Activated CD4-positive, CD25-positive, alpha-beta regulatory T cell treated with anti-CD3 and anti-CD28 coated beads, Interleukin-2, amount 50 U/mL, for 16 hours (primary cell): ENCODE measurements at places on chromosomes 3 and 15.

GRCh38 chr3:56467108-56467507 is 1.2 kb downstream of the ERC2 start:
- DNase-seq: no peak

GRCh38 chr15:65208647-65209046 is 2.6 kb downstream of the CILP start:
- no peak for DNase-seq

GRCh38 chr3:29384640-29385039 is 103.8 kb downstream of the RBMS3 start:
- DNase-seq: no peak

- no peak for DNase-seq
Measured at GRCh38 chr15:32794973-32795372, 77.2 kb downstream of the GREM1 start.

DNA sequence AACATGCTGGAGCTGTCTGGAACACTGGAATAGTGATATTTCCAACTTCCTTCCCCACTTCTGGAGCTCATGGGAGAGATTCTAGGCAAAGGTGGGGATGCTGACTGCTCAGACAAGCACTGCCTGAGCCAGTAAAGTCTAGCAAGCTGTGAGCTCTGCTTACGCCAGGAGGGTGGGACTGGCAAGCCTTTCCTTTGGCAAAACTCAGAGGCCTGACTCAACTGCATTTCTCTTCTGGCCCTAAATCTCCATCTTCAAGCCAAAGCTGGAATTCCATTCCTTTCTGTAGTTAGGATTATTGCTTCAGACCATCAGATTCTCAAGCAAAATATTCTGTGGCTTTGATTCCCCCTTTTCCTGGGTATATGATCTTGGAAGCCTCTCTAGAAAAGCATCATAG is 20.3 kb upstream of the EPB42 start:
- DNase-seq: no peak

DNA sequence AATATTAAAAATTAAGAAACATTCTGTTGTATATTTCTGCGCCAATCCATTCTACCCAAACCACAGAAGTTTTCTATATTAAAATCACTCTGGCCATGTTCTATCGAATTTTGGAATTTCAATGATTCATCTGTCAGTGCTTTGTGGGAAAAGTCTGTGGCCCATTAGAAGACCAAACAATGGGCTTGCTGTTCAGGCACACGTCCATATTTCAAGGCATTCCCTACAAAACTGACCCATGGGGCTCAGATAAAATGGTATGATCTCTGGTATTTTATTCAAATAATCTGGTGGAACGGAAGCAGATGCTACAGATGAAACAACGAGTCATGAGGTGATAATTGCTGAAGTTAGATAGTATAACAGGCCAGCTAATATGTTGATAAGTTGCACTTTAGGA is 12.4 kb downstream of the NPHP3 start:
- no peak for DNase-seq

DNA sequence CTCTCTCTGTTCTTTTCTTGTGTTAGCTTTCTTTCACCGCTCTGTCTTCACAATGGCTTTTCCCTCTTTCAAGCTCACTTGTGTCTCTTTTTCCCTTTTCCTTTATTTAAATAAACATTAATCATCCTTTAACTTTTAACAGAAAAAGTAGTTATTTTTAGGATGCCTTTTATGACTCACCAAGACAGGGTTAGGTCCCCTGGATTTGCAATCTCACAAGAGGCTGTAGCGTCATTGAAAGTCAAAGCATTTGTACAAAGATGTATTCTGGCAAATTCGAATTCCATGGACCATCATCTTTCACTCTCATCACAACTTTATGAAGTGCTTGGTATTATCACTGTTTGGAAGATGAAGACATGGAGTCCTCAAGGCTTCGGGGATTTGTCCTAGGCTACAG is 34.8 kb upstream of the MCTP2 start:
- no peak for DNase-seq

GRCh38 chr3:39577541-39577940 is 110.1 kb downstream of the MOBP start:
- no peak for DNase-seq

DNA sequence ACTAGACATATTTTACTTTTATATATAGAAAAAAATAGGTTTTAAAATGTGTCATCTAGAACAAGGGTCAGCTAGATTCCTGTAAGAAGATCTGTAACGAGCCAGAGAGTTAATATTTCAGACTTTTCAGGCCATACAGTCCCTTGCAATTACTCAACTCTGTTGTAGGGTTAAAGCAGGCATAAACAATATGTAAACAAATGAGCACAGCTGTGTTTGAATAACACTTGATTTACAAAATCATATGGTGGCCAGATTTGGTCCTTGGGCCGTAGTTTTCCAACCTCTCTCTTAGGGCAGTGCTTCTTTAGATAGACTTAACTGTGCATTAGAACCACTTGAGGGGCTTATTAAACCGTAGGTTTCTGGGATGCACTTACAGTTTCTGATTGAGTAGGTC is 19.6 kb downstream of the LRRC57 start:
- no peak for DNase-seq

DNA sequence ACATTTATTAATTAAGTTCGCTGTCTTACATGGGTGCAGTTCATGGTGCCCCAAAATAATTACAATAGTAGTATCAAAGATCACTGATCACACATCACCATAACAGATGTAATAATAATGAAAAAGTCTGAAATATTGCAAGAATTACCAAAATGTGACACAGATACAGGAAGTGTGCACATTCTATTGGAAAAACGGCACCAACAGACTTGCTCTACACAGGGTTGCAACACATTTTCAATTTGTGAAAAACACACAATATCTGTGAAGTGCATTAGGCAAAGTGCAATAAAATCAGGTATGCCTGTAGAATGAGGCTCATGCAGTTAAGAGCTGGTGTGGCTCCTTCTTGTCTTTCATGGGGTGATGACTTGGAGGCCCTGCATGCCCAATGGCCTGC is 265.8 kb downstream of the RPLP1 start:
- DNase-seq: no peak

- no peak for DNase-seq
Measured at GRCh38 chr3:182713743-182714517, 79.4 kb upstream of the ATP11B start.

DNA sequence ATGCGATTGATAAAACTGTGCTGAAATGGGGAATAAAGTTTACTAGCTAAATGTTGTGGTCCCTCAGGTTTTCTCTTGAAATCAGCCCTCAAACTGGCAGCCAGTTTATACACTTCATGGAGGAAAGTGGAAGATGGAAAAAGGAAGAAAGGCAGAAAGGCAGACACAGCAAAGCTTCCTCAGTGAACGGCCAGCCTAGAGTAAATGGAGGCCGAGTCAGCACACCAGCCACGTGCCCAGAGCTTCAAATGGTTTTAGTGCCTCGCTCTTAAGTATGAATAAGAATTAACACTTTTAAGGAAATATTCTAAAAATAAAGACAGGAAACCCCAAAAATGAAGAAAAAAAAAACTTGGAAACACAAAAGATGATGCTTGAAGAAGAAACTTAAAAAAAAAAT is 48.3 kb downstream of the GNB4 start:
- no peak for DNase-seq

GRCh38 chr15:32674681-32675080 is 33.2 kb downstream of the SCG5 start:
- no peak for DNase-seq

DNA sequence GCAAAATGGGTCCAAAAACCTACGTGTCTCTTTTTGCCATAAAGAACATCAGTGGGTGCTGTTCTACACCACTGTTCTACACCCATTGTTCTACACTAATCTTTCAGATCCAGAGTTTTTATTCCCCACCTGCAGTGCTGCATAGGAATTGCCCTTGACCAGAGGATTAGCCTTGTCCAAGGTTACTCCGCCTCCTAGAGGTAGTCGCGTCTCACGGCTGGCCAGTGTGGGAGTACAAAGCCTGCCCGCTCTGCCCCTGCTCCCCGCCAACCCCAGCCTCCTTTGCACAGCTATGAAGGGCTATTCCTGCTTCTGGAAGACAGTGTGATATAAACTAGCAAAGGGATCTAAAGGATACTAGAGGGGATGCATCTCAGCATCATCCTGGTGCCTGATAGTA is 222.1 kb upstream of the LMCD1 start:
- no peak for DNase-seq

DNA sequence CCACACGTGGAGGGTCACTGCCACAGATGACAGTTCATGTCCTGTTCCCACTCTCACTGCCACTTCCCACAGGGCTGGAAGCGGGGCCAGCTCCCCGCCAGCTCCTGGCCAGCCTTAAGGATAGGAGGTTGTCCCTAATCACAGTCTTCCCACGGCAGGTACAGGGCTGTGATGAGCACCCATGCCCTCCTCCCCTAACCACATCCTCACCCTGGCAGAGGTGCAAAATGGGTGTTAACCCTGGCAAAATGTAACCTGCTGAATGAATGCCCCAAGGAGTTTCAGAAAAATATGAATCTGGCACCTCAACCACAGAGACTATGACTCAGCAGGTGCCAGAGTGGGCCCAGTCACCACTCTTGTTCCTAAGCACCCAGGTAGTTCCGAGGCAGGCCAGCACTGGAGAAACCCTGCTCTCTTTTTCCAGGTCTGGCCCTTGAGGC is 185.1 kb upstream of the TPM1 start:
- no peak for DNase-seq

GRCh38 chr3:130386604-130387263 is 41.3 kb downstream of the COL6A5 start:
- DNase-seq: no peak

- DNase-seq: no peak
Measured at GRCh38 chr3:102078854-102079808, 229.8 kb downstream of the NFKBIZ start.

DNA sequence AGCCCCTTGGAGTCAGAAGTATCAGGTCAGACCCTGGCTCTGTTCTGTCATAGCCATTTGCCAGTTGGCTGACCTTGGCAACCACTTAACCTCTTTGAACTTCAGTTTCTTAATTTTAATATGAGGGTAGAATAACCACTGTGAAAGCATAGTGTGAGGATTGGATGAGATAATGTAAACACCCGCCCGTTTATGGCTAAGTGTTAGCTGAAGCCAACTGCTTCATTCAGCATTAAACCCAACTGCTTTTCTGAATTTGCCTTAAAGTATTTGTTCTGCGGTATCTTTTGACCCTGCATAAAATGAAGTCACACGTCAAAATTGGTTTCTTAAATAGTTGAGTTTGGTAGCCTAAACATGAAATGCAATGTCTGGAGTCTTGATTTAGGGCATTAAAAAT is 121.5 kb upstream of the ABHD17C start:
- DNase-seq: no peak

DNA sequence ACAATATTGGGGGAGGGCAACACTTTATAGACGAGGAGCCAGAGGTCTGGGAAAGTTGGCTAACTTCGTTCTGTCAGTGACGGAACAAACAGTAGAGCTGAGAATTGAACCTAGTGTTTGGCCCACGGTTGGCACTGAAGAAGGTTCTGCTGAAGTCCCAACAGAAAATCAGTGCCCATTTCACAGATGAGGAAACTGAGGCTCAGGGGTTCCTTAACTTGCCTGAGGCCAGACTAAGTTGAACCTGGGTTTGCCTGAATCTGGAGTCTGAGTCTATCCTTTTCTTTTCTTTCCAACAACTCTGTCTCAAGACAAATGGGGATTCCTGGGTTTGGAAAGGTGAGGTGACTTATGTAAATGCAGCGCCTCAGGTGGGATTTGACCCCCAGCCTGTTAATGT is 55.1 kb downstream of the SLC6A6 start:
- DNase-seq: no peak

DNA sequence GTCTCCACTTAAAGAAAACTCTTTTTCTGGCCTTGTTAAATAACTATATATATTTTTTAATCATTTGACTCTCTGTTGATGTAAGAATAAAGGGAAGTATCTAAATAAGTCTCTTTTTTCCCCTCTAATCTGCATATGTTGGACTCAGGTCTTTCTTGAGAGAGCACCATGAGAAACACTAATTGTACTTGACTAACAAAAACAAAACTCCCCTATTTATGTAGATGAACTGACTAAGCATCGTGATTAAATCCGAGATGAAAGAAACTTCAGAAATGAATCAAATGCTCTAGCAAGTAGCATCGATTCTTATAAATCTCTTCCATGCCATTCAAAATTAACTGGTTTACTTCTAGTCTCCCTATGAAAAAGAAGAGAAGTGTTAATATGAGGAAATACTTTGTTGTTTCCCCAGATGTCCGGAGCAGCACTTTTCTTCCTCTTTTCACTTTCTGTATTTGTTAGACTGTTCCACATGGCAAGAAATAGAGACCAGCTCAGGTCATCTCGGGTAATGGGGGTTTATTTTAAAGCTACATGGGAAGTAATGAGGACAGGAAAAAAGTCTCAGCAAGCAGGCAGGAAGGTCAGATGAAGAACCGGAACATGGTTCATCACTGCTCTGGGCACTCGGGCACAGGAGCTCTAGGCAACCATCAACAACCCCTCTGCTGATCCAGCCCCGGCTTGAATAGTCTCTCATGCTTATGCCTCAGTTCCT is 288.3 kb downstream of the CNTN6 start:
- no peak for DNase-seq

- no peak for DNase-seq
Measured at GRCh38 chr3:14672588-14672987, 2.4 kb upstream of the C3orf20 start.

- DNase-seq: no peak
Measured at GRCh38 chr3:45545476-45545875, 49.1 kb upstream of the LIMD1 start.

- no peak for DNase-seq
Measured at GRCh38 chr3:24151594-24151993, 206.5 kb downstream of the NR1D2 start.

- no peak for DNase-seq
Measured at GRCh38 chr15:91552555-91552954, 301.0 kb upstream of the SLCO3A1 start.

DNA sequence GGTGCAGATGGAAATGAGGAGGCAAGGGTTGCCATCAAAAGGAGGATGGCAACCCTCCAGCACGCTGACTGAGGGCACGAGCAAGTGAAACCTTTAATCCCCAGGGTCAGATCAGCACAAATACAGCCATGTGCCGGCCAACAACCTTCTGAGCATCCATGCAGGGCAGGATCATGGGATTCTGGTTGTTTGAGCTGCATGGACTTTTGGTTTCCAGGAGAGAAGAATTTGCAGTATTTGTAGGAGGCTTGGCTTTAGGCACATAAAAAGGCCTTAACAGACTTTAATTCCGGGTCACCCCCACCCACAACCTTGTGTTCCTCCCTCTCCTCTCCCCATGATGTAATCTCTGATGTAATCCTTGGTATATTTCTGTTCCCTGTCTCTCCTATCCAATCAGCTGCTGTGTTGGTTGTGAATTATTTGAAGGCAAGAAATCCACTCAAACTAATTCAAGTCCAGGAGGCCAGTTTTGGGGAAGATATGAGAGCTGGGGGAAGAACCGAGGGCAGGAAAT is 254.3 kb downstream of the SHQ1 start:
- DNase-seq: no peak

DNA sequence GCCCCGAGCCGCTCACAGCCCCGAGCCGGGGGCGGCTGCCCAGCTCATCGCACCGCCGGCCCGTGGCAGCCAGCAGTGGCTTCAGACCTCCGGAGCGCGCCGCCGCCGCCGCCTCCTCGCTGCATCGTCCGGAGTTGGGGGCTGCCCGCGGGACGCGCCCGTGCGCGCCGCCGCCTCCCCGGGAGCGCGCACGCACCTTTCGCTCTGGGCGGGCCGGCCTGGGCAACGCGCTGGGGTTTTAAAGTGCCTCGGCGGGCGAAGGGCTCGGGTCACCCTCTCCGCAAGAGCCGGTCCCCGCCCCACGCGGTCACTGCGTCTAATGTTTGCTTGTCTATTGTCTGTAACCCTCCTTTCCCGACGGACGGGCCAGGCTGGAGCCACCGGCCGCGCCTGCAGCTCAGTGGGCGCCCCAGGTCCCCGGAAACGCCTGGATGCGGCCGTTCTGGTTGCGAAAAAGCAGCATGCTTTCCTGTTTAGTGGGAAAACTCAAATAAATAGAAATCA is at the start of gene RYK:
TSS of gene RYK (minus strand) at position 143 of the 504 bp plus-strand sequence. CDS start 205 bp downstream, outside the sequence.
- peak; percentile 47 for DNase-seq
